ENCODE measurements at places on chromosomes 11 and 22.

- no peak for DNase-seq
Measured at GRCh38 chr22:19805821-19806212, 45.2 kb downstream of the TBX1 start.

- DNase-seq, result no peak
Measured at GRCh38 chr22:17581056-17581455, 17.8 kb downstream of the SLC25A18 start.

DNA sequence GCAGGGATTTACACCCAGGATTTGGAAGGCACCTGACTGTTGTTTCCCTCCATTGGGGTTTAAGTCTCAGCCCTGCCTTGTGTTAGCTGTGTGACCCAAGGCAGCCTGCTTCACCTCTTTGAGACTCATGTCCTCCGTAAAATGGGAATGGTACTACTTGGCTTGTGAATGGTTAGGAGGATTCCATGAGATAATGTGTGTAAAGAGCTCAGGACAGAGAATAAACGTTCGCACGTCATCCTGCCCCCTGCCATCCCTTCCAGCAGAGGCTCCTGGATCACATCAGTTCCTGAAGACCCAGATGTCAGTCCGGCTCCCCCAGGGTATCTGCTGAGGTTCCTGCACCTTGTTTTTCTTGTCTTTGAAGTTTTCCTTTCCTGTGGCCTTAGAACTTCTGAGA, 16.8 kb upstream of the ACCSL start:
- DNase-seq, result no peak

DNA sequence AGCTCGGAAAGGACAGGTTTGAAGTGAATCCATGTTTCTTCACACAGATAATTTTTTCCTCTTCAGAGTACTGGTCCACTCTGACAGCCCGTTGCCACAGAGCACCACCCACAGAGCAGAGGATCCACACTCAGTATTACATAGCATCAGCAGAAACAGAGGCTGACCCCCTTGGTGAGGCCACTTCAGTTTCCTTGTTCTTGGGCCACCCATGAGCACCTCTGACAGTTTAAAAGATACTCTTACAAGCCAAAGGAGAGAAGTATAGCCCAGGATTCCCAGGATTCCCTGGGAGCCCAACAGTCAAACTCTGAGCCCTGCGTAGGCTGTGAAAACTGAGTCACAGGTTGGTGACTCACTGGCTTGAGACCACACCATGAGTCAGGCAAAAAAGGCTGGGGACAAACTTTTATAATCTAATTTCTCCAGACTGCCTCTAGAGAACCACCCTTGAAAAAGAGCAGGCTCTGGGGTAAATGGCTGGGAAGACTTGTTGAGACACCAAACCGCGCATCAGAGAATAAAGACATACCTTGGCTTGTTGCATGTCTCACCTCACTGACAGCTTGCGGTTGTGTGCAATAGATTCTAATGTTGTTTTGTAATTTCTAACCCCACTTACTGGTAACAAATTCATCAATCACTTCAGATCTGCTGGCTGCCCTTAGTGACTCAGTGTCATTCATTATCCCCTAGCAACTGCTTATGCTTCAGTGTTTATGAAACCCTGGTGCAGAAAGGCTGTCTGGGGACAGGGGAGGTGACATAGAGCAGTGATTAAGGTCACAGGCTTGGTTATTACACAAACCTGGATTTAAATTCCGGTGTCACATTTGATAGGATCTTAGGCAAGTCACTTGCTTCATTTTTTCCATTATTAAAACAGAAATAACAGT, 56.9 kb upstream of the PRSS23 start:
- peak; percentile 91 for DNase-seq

DNA sequence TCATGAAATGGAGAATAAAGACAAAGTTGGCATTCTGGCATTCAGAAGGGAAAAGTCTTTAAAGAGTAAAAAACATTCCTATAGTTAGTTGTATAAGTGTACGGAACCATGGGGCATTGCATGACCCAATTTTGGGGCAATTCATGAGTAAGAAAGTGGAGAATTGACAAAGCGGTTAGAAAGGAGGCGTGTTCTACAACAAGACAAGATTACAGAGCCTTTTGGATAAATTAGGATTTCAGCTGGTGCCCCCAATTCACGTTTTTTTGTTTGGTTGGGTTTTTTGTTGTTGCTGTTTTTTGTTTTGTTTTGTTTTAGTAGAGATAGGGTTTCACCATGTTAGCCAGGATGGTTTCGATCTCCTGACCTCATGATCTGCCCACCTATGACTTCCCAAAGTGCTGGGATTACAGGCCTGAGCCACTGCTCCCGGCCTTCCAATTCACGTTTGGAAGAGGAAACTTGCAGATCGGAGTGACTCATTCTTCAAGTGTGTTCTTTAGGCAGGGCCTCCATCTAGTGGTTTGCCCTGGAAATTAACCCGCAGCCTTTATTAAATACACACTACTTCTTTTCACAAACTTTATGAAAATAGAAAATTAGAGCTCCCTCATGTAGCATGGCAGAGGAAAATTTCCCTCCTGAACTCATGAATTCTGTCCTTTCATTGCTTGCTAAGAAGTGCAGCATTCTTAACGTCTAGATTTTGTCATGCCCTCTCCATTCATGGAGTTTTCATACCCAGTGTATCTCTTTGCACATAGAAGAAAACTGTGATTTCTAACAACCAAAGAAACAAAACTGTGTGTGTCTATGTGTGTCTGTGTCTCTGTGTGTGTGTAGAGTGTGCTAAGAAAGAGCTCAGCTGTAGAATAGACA, 118.1 kb downstream of the BBOX1 start:
- DNase-seq, result peak; percentile 53

- no peak for DNase-seq
Measured at GRCh38 chr11:130840679-130841078, 75.6 kb downstream of the SNX19 start.

GRCh38 chr11:82194521-82194920, 539.1 kb downstream of the FAM181B start:
- no peak for DNase-seq

GRCh38 chr11:128696941-128697340, 3.1 kb downstream of the FLI1 start:
- DNase-seq, result no peak

GRCh38 chr22:24133187-24133965, 47.9 kb upstream of the SUSD2 start:
- DNase-seq, result no peak

GRCh38 chr22:24144056-24144777, 37.1 kb upstream of the SUSD2 start:
- no peak for DNase-seq

GRCh38 chr22:31637891-31638618, 24.0 kb downstream of the PISD start:
- DNase-seq, result peak; percentile 87

DNA sequence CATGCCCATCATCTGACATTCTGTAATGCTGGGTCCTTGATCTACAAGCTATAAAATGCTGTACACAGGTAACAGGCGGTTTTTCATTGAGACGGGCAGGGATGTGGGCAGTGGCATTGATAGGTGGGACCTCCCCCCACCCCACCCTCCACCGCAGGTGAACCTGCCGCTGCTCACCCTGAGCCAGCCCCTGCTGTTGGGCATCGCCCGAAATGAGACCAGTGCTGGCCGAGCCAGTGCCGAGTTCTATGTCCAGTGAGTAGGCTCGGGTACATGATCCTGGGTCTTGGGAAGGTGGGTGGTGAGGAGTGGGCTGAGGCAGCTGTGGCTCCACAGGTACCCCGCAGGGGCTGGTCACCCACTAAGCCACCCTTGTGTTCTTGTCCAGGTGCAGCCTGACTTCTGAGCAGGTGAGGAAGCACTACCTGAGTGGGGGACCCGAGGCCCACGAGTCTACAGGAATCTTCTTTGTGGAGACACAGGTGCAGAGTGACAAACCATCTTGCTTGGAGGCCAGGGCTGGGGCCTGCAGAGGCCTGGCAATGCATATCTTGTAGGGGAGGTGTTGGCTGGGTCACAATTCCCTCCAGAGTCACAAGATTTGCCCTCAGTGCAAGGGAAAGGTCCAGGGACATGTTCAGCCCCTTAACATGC, 1.1 kb upstream of the DNAJC4 start:
- DNase-seq, result no peak

- no peak for DNase-seq
Measured at GRCh38 chr22:49014227-49015201, 813.2 kb downstream of the BRD1 start.

DNA sequence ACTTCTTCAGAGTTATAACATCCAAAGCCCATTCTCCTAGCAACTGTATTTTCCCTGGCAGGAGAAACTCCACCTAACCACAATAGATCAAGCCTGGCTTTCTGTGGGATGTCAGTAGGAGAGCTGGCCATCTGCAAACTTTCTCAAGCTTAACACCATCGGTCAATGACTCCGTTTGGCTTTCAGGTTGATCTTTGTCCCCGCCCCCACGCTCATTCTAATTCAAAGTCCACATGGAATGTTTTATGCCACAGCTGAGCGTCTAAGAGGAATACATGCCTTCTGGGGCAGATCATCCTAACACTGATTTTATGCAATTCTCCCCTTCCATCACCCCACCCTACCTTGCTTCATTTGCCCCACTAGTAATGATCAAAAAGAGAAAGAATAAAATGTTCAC, 4.8 kb downstream of the GVQW3 start:
- no peak for DNase-seq

GRCh38 chr11:62353841-62354240, 16.6 kb downstream of the ASRGL1 start:
- no peak for DNase-seq

DNA sequence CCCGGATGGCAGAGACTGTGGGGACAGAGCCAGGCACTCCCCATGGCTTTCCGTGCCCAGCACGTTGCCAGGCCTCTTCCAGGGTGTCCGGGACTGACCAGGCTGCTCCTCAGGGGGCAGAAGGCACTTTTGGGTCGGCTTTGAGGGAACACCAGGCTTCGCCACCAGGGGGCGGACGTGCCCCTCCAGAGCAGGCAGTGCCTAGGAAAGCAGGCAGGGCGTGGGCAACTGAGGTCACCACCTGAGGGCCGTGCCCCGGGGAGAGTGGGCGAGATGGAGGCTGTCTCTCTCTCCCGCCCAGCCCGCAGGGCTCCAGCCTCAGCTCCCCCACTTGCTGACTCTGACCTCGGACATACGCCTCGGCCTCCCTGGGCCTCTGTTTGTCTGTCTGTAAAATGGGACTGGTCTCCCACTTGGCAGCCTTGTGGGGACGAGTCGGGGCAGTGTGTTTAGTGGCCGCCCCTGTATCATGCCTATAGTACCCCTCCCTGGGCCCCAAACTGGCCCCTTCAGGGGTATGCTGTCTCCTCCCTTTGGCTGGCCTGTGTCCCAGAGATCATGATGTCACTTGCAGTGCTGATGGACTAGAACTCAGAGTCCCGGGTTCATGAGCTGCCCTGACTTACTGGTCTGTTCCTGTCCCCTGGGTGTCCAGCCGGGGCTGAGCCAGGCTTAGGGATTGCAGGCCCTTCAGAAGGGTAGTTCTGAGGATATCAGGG, 4.4 kb upstream of the PRR5 start:
- DNase-seq, result peak; percentile 85

GRCh38 chr22:37290737-37291136, 8.4 kb downstream of the CYTH4 start:
- DNase-seq, result no peak

DNA sequence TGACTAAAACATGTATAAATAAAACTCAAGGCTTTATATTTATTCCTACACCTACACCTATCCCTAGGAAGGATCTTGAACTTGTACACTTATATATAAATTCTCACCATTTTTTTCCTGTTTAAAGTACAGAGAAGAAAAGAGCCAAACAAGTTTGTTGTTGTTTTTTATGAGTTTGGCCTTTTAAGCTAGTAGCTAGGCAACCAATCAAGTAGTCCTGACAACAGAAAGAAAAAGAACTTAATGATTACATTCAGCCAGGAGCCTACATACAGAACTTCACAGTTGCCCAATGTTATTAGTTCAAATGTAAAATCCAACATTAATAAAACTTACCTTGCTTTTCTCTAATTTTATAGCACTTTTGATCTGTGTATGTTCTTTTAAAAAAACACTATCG, 316.2 kb downstream of the SOX6 start:
- no peak for DNase-seq

DNA sequence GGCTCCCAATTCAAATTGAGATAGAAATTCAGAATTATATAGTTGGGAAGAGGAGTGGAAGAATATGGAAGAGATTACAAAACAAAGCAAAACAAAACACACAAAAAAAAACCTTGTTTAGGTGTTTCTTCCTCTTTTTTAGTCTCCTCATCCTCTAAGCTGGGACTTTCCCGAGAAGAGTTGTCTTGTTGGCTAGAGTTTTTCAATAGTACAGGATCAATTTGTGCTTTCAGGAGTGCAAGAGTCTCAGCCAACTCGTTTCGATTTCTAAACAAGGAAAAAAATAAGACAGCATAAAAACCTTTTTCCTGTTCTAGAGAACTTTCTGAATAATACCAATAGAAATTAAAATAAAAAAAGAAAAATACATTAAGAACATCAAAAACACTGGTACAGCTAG, 87.8 kb upstream of the CLNS1A start:
- no peak for DNase-seq

DNA sequence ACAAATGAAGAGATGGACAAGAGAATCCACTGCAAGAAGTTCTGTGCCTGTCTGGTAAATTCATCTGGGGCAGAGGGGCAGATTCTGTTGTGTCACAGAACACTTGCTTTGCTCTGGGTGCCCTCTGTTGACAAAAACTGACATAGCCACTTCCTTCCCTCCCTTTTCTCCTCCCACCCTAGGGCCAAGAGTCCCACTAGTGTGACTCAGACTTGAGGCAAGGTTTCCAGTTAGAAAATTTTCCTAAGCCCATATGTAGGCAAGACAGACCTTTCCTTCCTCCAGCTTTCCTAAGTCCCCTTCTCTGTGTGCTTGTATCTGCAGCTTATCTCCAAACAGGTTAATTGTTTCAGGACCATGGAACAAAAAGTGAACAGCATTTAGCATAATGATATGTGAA, 106.8 kb downstream of the RBFOX2 start:
- DNase-seq, result peak; percentile 91

DNA sequence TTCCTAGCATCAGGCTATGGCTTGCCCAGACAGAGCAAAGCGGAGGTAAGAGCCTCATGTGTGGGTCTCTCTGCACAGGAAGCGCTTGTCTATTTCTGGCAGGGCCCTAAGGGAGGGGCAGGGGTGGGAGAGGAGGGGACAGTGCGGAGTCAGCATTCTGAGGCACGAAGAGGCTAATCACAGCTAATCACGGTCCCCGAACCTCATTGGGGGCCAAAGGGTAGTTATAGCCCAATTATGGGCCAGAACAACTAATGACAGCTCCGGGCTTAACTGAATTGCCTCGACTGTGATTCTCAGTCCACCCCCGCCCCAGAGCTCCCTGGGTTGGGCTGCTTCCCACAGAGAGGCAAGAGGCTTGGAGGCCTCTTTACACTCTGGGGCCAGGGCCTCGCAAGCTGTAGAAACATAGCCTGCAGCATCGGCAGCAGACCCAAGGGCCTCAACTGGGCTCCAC, 72.7 kb upstream of the PRDM11 start:
- DNase-seq, result no peak
